ENCODE measurements at places on chromosomes 16 and 17. TPM values are rescaled to one million over a fixed set of nuclear protein-coding genes. Genes with fewer than 3 reads are reported as not detected.

Gene CKLF
- total RNA-seq: 167 TPM

- peaks cover 29% of the 10 kb centered on the region for H3K36me3 ChIP-seq
- peaks cover 47% of the 10 kb centered on the region for H3K4me1 ChIP-seq
- peak overlapping the region; percentile 93 for H3K4me3 ChIP-seq
- H3K27ac ChIP-seq: peak overlapping the region; percentile 88
Observed at GRCh38 chr17:7932483-7932891, 481 bp downstream of the CNTROB start.

DNA sequence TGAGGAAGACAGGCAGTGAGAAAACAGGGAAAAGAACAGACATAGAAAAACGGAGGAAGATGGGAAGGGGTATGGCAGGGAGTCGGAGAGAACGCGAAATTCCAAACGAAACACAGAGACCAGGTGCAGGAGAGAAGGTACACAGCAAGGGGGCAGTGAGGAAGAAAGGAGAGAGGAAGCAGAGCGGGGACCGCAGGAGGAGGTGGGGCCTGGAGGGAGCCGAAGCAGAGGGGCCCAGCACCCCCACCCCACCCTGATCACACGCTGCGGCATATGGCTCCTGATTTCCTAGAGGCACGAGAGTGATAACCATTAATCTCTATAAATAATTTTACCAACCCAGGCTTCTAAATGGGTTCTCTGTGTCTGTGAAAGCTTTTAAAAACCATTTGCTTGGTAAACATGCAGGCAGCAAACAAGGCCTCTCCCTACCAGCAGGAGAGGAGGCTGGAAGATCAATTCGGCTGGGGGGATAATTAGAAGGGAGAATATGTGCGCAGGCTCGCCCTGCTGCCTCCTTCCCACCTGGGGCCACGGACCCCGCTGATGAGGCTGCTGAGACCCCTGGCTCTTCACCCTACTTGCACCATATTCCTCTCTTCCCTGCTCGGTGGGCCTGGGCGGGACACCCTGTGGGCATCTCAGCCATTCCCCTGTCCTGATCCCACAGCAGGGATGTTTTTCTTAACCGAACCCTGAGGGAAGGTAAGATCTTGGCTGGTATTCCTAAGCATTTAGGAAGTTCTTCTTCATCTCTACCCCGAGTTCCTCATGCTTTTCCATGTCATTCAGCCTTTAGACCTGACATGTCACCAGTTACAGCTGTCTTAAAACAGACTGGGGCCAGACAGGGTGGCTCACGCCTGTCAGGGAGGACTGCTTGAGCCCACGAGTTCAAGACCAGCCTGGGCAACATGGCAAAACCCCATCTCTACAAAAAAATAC, 86.7 kb downstream of the TMEM132E start:
- peaks cover 6% of the 10 kb centered on the region for H3K27me3 ChIP-seq
- peaks cover 4% of the 10 kb centered on the region for H3K4me1 ChIP-seq
- H3K36me3 ChIP-seq: no peaks in the 10 kb centered on the region
- no peak for DNase-seq
- no peak overlapping the region for H3K4me3 ChIP-seq
- H3K27ac ChIP-seq: no peak overlapping the region

Gene CPHXL2
- not detected for total RNA-seq

DNA sequence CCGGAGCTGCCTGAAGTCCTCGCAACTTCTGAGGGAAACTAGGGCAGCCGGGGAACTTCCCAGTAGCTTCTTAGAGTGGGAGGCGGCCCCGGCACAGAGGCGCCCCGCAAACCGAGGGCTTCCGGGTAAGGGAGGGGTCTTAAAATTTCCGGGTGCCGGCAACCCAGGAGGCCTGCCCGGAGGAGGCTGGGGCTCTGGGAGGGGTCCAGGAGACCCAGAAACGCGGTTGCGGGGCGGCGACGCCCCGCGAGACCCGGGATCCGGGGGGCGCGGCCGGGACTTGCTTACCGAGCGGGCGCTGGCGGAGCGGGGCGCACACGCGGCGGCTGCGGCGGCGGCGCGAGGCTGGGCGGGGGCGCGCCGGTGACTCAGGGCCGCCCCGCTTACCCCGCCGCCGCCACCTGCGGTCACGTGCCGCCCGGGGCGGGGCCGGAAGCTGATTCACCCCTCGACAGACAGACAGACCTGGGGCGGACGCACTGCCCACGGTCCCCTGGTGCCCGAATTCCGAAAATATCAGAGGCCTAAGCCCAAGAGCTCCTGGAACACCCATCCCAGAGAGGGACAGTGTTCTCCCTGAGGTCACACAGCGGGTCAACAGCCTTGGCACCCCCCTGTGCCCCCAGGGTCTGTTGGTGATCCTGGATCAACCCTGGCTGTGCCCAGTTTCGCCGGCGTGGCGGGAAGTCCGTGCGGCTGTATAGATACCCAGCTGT, at the start of gene FAM83G:
Gene FAM83G, minus strand, starts transcription at position 344 of the 716 bp plus-strand sequence. CDS start 723 bp downstream, outside the sequence.
- peak; percentile 94 for DNase-seq
- peaks cover 19% of the 10 kb centered on the region for H3K36me3 ChIP-seq
- peak within 1 kb of the TSS; percentile 90 for H3K27ac ChIP-seq

DNA sequence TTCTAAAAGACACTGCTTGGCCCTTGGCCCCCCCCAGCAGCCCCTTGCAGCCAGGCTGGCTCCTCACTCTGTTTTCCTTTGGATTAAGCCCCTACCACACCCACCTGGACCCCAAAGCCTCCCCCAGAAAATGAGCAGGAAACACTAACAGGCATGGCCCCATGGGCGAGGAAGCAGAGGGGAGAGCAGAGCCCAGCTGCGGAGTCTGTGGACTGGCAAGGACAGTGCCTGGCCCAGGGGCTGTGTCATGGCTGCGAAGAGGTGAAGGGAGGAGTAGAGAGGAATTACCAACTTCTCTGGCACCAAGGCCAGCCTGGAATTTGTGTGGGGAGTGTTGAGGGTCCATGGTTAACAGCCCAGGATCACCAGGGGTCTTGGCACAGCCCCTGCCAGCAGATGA, 47.4 kb downstream of the MRC2 start:
- DNase-seq: no peak
- no peaks in the 10 kb centered on the region for H3K27me3 ChIP-seq

Gene TRPV3
- total RNA-seq: 0.77 TPM

DNA sequence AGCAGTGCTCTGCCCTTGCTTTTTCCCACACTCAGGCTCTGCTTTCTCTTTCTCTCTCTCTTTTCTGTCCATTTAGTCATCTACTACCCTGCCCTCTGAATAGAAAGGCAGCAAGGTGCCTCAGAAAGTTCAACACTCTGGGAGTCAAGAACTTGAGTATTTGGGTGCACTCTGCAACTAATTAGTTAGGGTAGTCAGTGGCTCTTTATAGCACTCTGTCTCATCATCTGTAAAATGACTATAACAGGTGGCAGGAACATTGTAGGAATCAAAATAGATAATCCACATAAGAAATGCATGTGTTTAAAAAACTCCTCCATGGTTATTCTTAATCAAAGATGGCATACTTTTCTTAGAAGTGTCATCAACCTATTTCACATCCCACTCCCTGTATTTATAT, 7.2 kb downstream of the OR2C1 start:
- no peak overlapping the region for H3K4me3 ChIP-seq
- DNase-seq: no peak
- H3K36me3 ChIP-seq: peaks cover 13% of the 10 kb centered on the region
- H3K27ac ChIP-seq: no peak overlapping the region
- H3K27me3 ChIP-seq: peaks cover 6% of the 10 kb centered on the region

Gene CDR2L
- 1.1 TPM for total RNA-seq

DNA sequence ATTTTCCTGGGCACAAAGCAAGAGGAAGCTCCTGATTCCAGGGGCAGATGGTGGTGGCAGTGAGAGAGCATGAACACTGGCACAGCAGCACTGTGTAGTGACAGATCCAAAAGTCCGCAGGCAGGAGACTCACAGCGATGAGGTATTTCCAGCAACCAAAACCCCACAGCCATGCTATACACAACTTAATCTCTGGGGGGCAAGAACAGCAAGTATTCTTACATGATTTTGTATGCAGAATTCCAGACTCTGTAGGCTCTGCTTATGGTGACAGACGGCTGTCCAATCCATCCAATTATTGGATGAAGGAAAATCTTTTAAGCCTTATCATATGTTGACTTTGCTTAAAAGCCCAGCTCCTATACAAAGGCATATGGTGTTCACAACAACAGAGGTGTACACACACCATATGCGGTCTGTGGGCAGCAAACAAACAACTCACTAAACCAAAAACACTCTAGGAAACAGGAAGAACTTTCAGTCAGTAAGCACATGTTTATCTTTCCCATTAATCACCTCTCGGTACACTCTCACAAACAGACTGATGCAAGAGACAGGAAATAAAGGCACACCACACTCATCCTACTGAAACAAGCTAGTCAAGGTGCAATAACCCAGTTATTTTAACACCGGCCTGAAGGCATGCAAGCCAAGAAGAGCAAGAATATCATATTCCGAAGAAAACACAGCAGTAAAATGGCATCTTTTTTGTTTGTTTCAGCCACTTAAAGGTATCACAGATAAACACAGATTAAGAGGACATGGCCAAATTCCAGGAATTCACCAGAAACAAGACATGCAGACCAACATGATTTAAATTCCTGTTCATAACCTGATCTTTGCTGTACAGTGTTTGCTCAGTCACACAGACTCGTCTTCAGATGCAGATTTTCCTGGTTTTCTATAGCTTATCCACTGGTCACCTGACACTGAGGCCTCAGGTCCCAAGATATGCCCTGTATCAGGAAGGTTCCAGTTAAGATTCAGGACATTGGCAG, 47.8 kb downstream of the ERN1 start:
- H3K27me3 ChIP-seq: no peaks in the 10 kb centered on the region
- peaks cover 31% of the 10 kb centered on the region for H3K36me3 ChIP-seq
- H3K27ac ChIP-seq: no peak overlapping the region
- H3K4me1 ChIP-seq: peaks cover 29% of the 10 kb centered on the region

Gene SPECC1
- total RNA-seq: 17.0 TPM

- H3K27ac ChIP-seq: no peak overlapping the region
- no peak for DNase-seq
- H3K4me3 ChIP-seq: no peak overlapping the region
- H3K36me3 ChIP-seq: peaks cover 13% of the 10 kb centered on the region
- peaks cover 44% of the 10 kb centered on the region for H3K4me1 ChIP-seq
- no peaks in the 10 kb centered on the region for H3K27me3 ChIP-seq
Observed at GRCh38 chr16:31453255-31454204, 5.8 kb upstream of the ARMC5 start.

- H3K27me3 ChIP-seq: no peaks in the 10 kb centered on the region
- H3K4me1 ChIP-seq: no peaks in the 10 kb centered on the region
- no peak overlapping the region for H3K4me3 ChIP-seq
- no peak overlapping the region for H3K27ac ChIP-seq
- no peaks in the 10 kb centered on the region for H3K36me3 ChIP-seq
- no peak for DNase-seq
Observed at GRCh38 chr16:72997141-72997542, 50.8 kb downstream of the ZFHX3 start.

DNA sequence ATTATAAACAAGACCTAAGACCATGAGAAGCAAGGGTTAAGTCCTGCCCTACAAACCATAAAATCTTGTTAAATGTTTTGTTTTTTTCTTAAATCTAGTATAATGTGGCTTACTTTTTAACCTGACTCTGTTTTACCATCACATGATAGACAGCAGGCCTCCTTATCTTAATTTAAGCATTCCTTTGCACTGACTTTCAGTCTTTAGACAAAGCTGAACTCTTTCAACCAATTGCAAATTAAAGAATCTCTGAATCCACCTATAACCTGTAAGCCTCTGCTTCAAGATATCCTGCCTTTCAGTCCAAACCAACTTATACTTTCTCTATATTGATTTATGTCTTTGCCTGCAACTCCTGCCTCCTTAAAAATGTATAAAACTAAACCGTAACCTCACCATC, 478.5 kb downstream of the GRIN2A start:
- no peak overlapping the region for H3K27ac ChIP-seq
- DNase-seq: no peak
- H3K4me3 ChIP-seq: no peak overlapping the region

DNA sequence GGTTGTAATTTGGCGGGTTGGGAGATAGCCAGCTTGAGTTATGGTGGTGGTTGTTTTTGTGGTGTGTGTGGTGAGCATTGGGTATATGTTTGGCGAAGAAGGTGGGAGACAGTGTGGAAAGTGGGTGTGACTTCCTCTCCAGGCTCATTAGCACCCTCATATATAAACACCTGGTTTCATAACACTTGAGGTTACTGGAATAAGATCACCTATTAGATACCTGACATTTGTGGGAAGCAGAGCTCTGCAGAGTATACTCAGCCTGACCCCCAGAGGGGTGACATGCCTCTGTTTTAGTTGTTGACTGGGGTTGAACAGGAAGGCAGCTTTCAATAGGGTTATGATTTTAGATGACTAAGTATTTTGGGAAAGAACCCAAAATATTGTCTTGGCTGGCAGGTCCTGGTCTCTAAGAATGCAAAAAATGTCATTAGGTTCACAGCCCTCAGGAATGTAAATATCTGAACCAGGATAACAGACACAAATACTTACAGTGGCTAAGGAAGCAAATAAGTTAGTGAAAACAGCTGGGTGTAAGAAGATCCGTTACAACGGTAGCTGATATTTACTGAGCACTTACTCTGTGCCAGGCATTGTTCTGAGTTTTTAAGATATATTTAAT, 18.3 kb upstream of the EFCAB13 start:
- DNase-seq: peak; percentile 13
- no peaks in the 10 kb centered on the region for H3K36me3 ChIP-seq
- H3K4me3 ChIP-seq: no peak overlapping the region
- no peaks in the 10 kb centered on the region for H3K27me3 ChIP-seq
- peaks cover 24% of the 10 kb centered on the region for H3K4me1 ChIP-seq

Gene CEP112
- total RNA-seq: 3.7 TPM

GRCh38 chr17:32936186-32936893, 8.4 kb downstream of the TMEM98 start:
- no peak overlapping the region for H3K4me3 ChIP-seq
- H3K27me3 ChIP-seq: peaks cover 33% of the 10 kb centered on the region
- peaks cover 6% of the 10 kb centered on the region for H3K4me1 ChIP-seq
- no peak overlapping the region for H3K27ac ChIP-seq
- no peaks in the 10 kb centered on the region for H3K36me3 ChIP-seq
